ENCODE measurements at places on chromosomes 13 and 19.

DNA sequence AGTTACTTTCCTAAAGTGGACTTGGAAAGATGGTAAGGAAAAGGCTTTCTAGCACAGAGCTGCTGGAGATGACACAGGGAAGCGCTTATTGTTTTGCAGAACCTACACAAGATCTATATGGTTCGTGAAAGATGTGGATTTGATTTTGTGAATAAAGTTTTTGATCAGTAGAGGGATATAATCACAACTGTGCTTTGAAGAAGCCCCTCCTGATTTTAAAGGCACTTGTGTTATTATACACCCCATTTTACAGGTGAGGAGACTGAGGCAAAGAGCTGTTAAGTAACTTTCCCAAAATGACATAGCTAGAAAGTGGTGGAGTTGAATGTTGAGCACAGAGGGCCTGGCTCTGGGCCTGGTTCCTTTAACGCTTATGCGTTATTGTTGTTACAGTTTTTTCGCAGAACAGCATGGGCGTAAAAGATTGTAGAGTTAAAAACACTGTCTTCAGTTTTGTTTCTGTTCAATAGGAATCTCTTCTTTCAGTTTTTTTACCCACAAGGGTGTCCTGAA, 1.4 kb downstream of the TDRD3 start:
- DNase-seq = no peak

DNA sequence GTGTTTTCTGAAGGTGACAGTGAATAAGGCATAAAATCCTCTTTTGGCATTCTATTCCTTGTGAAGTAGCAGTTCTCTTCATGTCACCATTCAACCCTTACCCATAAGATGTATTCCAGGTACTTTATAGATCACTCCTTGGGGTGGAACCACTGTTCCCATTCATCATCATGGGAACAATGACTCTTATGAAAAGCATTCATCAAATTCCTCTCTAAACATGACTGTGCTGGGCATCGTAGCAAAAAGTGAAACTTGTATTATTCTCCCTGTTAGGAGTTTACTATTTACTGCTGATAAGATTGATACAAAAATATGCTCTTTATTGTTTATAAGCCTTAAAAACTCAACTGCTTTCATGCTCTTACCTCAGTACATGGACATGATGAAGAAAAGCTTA, 793.4 kb downstream of the LIG4 start:
- DNase-seq = no peak

- no peak for DNase-seq
These were observed 10.7 kb downstream of the LILRA5 start for GRCh38 chr19:54302257-54302656.

- no peak for DNase-seq
These were observed 790.2 kb downstream of the GPC5 start for GRCh38 chr13:92188574-92188973.

Measured in activated CD8-positive, alpha-beta memory T cell treated with anti-CD3 and anti-CD28 coated beads for 1 hour (primary cell).